ENCODE measurements at places on chromosomes 7 and 10.

DNA sequence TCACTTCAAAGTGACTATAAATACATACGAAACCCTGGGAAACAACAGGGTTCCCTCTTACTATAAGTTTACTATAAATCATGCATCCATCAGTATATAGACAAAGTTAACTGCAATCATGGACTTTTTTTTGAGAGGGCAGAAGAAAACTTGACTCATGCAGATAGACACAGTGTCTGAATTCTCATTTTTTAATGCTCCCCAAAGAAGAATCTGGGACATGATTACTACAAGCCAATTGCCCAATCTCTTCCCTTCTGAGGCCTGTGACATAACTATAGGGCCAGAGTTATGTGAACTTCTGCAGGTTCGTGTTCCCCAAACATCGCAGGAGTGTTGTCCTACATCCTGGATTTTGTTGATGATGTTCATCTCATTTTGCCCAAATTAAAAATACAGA lies 376.5 kb downstream of the KCNMA1 start:
- no peak for DNase-seq
- H3K4me3 ChIP-seq: no peak overlapping the region
- no peaks in the 10 kb centered on the region for H3K27me3 ChIP-seq
- H3K27ac ChIP-seq: peak overlapping the region; percentile 35
- H3K36me3 ChIP-seq: peaks cover 3% of the 10 kb centered on the region

GRCh38 chr7:1156782-1157535 lies 3.0 kb downstream of the ZFAND2A start:
- H3K27me3 ChIP-seq: no peaks in the 10 kb centered on the region
- DNase-seq: no peak
- no peak overlapping the region for H3K4me3 ChIP-seq

DNA sequence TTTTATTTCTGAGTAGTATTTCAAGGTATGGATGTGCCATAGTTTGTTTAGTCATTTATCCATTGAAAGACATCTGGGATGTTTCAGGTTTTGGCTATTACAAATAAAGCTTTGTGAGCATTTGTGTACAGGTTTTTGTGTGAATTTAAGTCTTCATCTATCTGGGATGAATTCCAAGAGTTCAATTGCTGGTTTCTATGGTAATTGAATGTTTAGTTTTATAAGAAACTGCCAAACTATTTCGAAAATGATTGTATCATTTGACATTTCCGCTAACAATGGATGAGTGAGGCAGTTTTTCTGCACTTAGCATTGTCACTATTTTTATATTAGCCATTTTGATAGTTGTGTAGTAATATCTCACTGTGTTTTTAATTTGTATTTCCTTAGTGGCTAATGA lies 99.4 kb downstream of the WDFY4 start:
- DNase-seq: no peak
- no peaks in the 10 kb centered on the region for H3K36me3 ChIP-seq
- no peaks in the 10 kb centered on the region for H3K4me1 ChIP-seq
- H3K27me3 ChIP-seq: no peaks in the 10 kb centered on the region
- no peak overlapping the region for H3K27ac ChIP-seq

- H3K36me3 ChIP-seq: no peaks in the 10 kb centered on the region
- DNase-seq: no peak
- peaks cover 5% of the 10 kb centered on the region for H3K4me1 ChIP-seq
- H3K4me3 ChIP-seq: no peak overlapping the region
- H3K27ac ChIP-seq: no peak overlapping the region
Measured at GRCh38 chr10:4227586-4227985, 442.6 kb upstream of the KLF6 start.

DNA sequence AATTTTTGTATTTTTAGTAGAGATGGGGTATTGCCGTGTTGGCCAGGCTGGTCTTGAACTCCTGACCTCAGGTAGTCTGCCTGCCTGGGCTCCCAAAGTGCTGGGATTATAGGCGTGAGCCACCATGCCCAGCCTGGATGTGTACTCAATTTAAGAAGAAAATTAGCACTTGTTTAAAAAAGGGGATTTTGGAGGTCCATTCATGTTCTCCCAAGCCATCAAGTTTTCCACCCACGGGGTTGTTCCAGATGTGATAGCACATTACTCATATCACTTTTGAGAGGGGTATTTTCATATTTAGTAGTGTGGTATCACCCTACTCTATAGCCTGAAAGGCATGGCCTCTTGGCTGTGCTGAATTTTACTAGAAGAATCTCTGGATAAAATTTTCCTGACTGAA lies 10.5 kb upstream of the SLC26A3 start:
- H3K4me3 ChIP-seq: peak overlapping the region; percentile 8
- no peaks in the 10 kb centered on the region for H3K27me3 ChIP-seq
- DNase-seq: peak; percentile 56
- H3K27ac ChIP-seq: peak overlapping the region; percentile 84
- peaks cover 30% of the 10 kb centered on the region for H3K4me1 ChIP-seq

GRCh38 chr10:65892284-65892683 lies 1033.6 kb upstream of the LRRTM3 start:
- no peaks in the 10 kb centered on the region for H3K27me3 ChIP-seq
- H3K36me3 ChIP-seq: no peaks in the 10 kb centered on the region
- H3K4me1 ChIP-seq: no peaks in the 10 kb centered on the region
- DNase-seq: no peak
- no peak overlapping the region for H3K4me3 ChIP-seq

DNA sequence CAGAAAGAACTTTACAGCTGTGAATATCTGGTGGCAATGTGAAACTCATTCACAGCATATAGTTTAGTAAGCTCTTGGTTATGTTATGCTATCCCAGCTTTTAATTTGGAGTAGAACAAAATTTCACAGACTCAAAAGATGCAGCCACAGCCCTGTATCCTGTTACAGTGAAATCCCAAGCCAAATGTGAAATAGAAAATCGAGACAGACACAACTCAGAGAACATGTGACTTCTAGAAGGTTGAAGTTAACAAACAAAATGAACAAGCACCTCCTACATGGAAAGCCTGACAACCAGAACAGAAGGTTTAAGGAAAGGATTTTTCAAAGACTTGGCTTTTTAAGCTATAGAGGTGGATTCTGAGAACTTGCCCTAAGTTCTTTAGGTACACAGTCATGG lies 39.6 kb downstream of the JAZF1 start:
- no peak overlapping the region for H3K4me3 ChIP-seq
- DNase-seq: no peak
- H3K27ac ChIP-seq: no peak overlapping the region
- no peaks in the 10 kb centered on the region for H3K27me3 ChIP-seq

DNA sequence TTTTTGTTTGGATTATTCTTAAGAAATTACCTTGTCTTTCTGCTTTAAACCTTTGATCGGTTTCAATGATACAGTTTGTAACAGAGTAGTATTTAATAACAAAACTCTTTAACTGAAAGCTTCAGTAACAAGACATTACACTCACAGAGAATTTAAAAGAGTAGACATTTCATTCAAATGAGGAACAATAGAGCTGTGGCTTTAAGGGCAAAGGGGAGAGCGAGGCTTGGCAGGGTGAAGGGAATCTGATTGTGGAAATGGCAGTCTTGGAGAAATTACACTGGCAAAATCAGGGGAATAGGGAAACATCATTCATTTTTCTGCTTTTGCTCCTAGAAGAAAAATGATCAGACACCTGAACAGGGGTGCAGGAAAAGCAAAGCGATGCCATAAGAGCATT lies 5.1 kb upstream of the HIPK2 start:
- peaks cover 3% of the 10 kb centered on the region for H3K4me1 ChIP-seq
- no peak for DNase-seq
- H3K36me3 ChIP-seq: peaks cover 2% of the 10 kb centered on the region
- H3K27ac ChIP-seq: no peak overlapping the region

DNA sequence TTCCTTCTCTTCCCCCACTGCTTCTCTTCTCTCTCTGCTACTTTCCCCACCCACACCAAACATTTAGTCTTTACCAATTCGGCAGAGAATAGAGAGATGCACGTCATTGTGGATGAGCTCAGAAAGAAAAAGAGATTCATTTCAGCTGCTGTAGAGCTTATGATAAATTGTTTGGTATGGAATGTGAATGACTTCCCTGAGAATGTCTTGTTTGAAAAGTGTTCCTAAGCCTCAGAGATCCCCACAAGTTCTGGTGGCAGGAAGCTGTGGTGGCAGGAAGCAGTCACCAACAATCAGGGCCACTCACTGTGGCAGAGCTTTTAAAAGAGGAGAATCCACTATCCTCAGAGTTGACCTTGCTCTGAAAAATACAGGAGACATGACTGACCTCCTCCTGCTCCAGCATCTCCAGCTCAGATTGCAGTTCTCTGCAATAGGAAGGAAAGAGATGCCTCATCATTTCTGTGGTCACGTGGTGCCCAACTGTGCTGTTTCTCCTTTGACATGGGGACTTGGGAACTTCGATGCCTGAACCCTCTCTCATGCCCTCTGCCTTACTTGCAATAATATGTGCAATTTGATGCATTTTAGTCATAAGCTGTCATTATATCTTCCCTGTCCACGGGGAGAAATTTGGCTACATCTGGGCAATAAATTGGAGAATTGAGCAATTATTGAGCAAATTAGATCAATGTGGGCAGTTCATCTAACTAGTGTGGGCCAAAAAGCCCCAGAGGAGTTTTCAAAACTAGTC lies 76.5 kb downstream of the BMPER start:
- H3K27ac ChIP-seq: no peak overlapping the region
- no peaks in the 10 kb centered on the region for H3K4me1 ChIP-seq
- DNase-seq: no peak
- no peak overlapping the region for H3K4me3 ChIP-seq

DNA sequence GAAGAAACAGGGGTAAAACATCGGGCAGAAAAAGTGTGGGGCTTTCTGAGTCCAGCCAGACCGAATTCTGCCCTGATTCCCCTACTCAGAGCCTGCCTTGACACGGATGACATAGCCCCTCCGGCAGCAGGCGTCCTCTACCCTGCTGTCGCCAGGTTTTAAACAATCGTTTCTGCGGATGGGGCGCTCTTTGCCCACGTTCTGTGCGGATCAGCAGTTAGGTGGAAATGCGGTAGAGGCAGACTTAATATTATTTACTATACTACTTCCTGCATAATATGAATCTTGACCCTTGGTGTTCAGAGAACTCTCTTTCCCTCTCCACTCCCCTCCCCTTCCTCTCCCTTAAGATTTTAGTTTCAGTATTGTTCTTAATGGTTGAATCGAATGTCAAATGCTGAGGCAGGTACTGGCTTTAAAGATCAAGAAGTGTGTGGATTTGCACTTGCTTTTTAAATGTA lies 2.4 kb downstream of the GATA3 start:
- peak overlapping the region; percentile 95 for H3K27ac ChIP-seq
- peak; percentile 66 for DNase-seq
- H3K27me3 ChIP-seq: peaks cover 18% of the 10 kb centered on the region
- peak overlapping the region; percentile 91 for H3K4me3 ChIP-seq

All from activated naive CD8-positive, alpha-beta T cell treated with anti-CD3 and anti-CD28 coated beads for 36 hours (primary cell).